ENCODE measurements at places on chromosomes 5 and 9.

GRCh38 chr5:153885141-153885540 lies 153.6 kb downstream of the FAM114A2 start:
- no peak for DNase-seq

DNA sequence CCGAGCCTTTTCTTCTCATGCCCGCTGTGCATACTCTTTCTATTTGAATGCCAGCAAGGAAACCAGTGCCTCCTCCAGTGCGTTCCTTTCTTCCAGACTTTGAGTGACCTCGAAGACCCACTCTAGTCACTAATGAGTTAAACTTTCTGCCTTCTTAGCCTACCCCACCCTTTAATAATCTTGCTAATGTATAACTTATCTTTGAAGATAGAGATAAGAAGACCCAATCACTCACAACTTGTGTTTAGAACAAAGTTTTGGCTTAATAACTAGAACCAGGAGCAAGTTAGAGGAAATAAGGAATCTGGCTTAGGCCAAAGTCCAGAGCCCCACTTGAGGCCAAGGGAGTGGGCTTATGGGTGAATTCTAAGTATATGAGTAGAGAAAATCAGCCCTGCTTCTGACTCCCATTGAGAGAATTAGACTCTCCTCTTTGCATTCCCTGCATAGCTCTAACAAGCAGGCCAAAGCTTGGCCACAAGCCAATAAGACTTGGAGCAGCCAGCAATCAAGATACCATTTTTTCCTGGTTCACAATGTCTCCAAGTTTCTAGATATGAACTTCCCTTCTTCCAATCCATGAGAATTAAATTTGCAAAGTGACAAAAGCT lies 181.5 kb upstream of the PIK3R1 start:
- no peak for DNase-seq

GRCh38 chr5:7629561-7629960 lies 221.4 kb downstream of the CFAP90 start:
- DNase-seq = no peak

- no peak for DNase-seq
Measured at GRCh38 chr5:78640662-78641474, 7.7 kb downstream of the LHFPL2 start.
